ENCODE measurements at places on chromosomes 16 and 17.

- DNase-seq, result no peak
Observed at GRCh38 chr17:77233635-77234334, 93.0 kb downstream of the SEC14L1 start.

DNA sequence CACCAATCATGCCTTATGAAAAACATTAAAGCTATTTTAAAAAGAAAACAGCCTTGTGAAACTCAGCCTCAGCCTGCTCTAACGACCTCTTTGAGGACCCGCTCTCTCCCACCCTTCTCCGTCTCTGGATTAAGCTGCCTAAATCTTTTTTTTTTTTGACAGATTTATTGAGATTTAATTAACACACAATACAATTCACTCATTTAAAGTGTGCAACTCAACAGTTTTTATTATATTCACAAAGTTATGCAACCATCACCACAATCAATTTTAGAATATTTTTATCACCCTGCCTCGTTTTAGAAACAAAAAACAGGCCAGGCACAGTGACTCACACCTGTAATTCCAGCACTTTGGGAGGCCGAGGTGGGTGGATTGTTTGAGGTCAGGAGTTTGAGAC, 8.4 kb downstream of the CDR2L start:
- DNase-seq, result no peak

- DNase-seq, result no peak
Observed at GRCh38 chr16:47787696-47788095, 326.6 kb downstream of the PHKB start.

- no peak for DNase-seq
Observed at GRCh38 chr17:31446195-31446967, 54.9 kb downstream of the RAB11FIP4 start.

GRCh38 chr17:12756786-12757185, 32.5 kb upstream of the ARHGAP44 start:
- no peak for DNase-seq

DNA sequence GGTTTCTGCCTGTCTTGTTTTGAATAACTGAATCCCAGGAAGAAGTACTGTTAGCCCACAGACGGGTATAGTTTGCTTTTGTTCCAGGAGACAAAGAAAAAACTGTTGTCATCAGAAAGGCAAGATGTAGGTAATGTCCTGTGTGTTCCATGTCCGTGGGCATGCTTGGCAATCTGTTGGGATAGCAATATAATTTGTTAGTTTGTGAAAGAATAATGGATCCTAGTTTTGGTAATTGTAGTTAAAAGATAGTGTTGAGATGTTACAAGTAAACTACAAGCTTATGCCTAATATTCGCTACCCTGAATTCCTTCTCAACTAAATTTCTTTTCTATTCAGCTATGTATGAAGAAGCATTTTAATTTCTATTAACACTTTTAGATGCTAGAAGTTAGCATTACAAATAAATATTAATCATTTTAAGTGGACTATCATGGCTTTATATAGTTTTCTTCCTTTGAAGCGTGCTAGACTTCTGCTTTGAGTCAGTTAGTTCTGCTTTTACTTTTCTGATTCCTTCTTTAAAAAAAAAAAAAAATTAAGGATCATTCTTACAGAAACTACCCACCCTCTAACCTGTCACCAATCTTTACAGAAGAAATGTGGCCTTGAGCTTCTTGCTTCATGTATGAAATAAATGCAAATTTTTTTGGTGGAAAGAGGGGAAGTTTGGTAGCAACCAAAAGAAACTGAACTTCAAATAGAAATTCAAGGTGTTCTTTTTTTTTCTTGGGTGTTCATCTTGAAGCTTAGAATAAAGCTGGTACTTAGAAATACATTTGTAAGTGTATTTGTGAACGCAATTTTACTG, 2.4 kb downstream of the EVI2A start:
- DNase-seq, result no peak

DNA sequence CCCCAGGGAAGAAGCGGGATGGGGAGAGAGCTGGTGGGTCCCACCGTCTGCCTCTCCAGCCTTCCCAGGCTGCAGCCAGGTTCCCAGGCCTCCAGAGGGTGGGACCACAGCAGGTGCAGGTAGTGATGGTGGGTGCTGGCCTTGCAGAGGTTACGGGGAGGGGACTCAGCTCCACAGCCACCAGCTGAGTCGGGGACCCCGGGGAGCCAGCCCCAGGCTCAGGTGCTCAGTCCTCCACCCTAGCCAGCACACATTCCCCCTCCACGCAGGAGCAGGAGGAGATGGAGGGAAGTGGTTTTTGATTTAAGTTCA, 5.0 kb downstream of the TP53I13 start:
- no peak for DNase-seq

- no peak for DNase-seq
Observed at GRCh38 chr16:77549876-77550275, 115.0 kb upstream of the ADAMTS18 start.

- no peak for DNase-seq
Observed at GRCh38 chr16:55615071-55615470, 40.7 kb upstream of the SLC6A2 start.

GRCh38 chr17:17236295-17237025, 508 bp downstream of the FLCN start:
- no peak for DNase-seq
